Femur (tissue), 1 donor: ENCODE measurements at places on chromosomes 2 and 18.

GRCh38 chr2:127096280-127096679, 10.7 kb downstream of the BIN1 start:
- DNase-seq = peak; percentile 19

- DNase-seq = no peak
These were observed 163.1 kb downstream of the ANTXR1 start for GRCh38 chr2:69175790-69176715.

DNA sequence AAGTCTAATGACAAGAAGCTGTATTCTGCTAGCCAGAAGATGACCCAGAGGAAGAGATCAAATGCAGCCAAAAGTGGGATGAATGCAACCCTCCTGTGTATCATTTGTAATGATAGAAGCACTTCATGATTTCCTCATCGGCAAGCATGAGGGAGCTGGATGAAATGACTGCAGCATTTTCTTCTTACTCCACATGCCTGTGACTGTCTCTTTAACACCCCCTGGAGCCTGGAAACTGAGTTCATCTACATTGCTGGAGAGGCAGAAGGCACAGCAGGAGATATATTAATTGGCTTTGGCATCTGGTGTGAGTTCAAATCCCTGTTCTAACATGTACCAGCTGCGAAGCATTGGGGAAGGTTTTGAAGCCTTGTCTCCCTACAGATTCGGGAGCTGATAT, 37.7 kb downstream of the ID2 start:
- no peak for DNase-seq

GRCh38 chr2:63345285-63345633, 243.0 kb downstream of the WDPCP start:
- no peak for DNase-seq

- no peak for DNase-seq
These were observed 27.8 kb upstream of the KCNF1 start for GRCh38 chr2:10883801-10884478.

GRCh38 chr2:215378045-215378444, 57.8 kb downstream of the FN1 start:
- DNase-seq = no peak

GRCh38 chr18:54924948-54925347, 34.3 kb downstream of the CCDC68 start:
- no peak for DNase-seq

- DNase-seq = no peak
These were observed 155.5 kb downstream of the CD8B2 start for GRCh38 chr2:106642679-106643078.

- DNase-seq = no peak
These were observed 1103.6 kb upstream of the ACVR2A start for GRCh38 chr2:146741260-146741659.

DNA sequence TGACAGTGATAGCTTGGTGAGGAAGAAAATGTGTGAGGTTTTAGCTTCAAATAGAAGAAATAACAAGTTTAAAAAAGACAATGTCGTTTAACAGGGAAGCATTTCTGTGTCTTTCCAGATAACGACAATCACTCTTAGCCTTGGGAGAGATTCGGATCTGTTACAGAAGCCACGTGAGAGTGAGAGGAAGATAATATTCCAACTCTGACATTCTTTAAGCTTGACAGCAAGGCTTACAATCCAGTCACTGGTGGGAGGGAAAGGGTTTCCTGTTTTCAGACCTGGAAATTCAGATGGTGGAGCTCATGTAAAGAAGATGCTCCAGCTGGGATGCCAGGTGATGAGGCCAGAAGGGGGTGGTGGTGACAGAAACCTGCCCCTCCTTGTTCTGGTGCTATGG, 30.8 kb downstream of the FBXO48 start:
- DNase-seq = no peak

GRCh38 chr18:75497576-75498235, 70.2 kb upstream of the SMIM21 start:
- no peak for DNase-seq

- DNase-seq = peak; percentile 74
These were observed 809 bp downstream of the DBI start for GRCh38 chr2:119367472-119368099.

DNA sequence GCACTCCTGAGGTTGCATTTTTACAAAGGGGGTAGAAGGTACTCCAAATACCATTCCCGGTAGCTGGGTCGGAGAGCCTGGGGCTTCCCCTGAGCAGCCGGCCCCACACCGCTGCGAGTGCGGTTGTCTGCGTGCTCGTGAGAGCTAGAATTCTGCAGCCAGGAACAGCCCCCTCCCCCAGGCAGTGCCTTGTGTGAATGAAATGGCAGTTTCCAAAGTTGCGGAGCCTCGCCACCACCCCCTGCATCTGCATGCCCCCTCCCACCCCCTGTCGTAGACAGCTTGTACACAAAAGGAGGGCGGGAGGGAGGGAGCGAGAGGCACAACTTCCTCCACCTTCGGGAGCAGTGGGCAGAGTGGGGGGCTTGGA, 1.1 kb downstream of the MYCN start:
- peak; percentile 41 for DNase-seq

- DNase-seq = no peak
These were observed 40.0 kb downstream of the TTC32 start for GRCh38 chr2:19861813-19862212.

GRCh38 chr18:63152096-63152495, 167.5 kb downstream of the BCL2 start:
- DNase-seq = no peak

- peak; percentile 18 for DNase-seq
These were observed 98.4 kb downstream of the PXDN start for GRCh38 chr2:1645761-1646476.

- DNase-seq = no peak
These were observed 3.3 kb upstream of the GPBAR1 start for GRCh38 chr2:218257390-218257981.

GRCh38 chr2:232333361-232334135, 45.0 kb upstream of the ALPP start:
- DNase-seq = peak; percentile 20

- no peak for DNase-seq
These were observed 117.6 kb upstream of the OTOS start for GRCh38 chr2:240257940-240258580.

GRCh38 chr2:20476950-20477349, 30.1 kb downstream of the RHOB start:
- DNase-seq = no peak

DNA sequence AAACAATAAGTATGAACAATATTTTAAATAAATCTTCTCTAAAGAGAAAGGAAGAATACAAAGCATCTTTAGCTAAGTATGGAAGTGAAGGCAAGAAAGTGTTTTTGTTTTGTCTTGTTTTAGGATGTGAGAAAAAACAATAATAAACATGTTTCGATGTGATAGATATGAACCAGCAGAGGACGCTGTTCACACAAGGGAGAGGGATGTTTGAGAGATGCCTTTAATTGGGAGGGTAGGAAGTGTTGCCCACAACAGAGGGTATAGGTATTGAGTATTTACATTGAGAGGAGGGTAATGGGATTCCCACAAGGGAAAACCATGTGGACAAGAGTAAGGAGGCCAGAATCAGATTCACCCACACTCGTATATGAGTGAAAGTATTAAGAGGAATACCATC, 55.1 kb downstream of the CDH19 start:
- no peak for DNase-seq

DNA sequence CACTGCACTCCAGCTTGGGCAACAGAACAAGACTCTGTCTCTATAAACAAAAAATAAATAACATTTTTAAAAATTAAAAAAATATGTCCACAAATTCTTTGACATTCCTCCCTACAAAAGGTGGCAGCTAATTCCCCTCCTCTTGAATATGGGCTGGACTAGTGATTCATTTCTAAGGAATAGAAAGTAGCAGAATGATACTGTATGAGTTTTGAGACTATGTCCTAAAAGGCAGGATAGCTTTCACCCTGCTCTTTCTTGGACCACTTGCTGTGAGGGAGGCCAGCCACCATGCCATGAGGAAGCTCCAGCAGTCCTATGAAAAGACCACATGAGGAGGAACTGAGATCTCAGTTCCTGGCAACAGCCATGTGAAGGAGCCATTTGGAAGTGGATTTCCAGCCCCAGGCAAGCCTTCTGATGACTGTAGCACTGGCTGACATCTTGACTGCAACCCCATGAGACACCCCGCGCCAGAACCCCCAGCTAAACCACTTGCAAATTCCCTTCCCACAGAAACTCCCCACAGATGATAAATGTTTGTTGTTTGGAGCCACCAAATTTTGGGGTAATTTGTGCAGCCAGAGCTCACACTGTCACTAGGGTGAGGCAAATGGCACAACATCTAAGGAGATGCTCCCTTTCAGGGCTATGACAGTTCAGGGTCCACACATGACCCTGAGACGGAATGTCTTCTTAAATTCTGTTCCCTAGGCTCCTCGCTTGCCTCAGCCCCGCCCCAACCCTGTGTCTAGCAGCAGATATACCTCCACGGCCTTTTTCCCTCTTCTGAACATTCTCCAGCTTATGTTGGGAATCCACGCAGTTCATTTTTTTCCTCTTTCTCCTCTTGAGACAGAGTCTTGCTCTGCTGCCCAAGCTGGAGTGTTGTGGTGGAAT, 17.1 kb upstream of the ATOH8 start:
- DNase-seq = no peak

DNA sequence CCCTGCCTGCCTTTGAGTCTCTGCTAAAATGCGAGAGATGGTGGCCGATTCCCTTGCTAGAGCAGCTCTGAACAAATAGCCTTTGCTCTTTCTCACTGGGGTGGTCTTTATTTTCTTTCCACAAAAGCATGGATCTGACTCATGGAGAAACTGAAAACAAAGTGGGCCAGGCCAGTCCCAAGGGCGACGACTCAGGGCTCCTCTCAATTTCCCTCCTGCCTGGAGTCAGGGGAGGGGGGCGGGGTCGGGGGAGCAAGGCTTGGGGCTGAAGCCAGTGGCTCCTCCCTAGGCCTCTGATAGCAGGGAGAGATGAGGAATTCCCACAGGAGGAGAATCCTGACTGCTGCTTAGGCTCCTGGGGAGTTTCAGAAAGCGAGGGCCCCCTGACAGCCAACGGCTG, 17.1 kb upstream of the IL1R2 start:
- DNase-seq = no peak

DNA sequence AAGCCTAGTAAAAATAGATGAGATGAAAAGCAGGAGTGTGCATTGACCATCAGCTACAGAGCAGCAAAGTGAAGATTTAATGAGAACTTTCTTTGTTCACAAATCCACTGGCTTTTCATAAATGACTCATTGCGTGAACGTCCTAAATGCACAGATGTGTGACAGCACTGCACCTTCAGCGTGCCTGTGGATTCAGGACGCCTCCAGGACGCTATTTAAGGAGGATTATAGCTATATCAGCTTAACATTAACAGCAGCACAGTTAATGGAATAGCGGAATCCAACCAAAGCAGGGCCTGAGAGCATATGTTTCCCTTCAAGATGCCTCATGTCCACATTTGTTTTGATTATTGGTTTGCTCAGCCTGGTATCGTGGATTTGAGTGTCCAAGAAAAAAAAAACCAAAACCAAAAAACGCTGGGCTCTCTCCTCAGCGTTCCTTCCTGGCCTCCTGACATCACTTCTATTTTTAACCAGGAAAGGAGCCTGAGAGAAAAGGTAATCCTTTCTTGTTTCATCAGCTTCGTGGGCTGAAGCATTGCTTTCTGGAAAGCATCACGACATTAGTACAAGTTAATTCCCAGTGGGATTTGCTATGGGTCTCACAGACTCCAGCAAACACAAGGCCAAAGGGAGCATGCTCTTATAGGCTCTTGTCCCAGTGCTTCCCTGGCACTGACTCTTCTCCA, 447.0 kb upstream of the SMIM21 start:
- no peak for DNase-seq

- DNase-seq = no peak
These were observed 42.0 kb downstream of the EPAS1 start for GRCh38 chr2:46339200-46339599.

- DNase-seq = no peak
These were observed 34.9 kb downstream of the CCDC88A start for GRCh38 chr2:55384786-55385185.

GRCh38 chr2:59875836-59876235, 677.6 kb downstream of the BCL11A start:
- no peak for DNase-seq

GRCh38 chr2:127586746-127587295, 51.3 kb downstream of the MYO7B start:
- DNase-seq = no peak

DNA sequence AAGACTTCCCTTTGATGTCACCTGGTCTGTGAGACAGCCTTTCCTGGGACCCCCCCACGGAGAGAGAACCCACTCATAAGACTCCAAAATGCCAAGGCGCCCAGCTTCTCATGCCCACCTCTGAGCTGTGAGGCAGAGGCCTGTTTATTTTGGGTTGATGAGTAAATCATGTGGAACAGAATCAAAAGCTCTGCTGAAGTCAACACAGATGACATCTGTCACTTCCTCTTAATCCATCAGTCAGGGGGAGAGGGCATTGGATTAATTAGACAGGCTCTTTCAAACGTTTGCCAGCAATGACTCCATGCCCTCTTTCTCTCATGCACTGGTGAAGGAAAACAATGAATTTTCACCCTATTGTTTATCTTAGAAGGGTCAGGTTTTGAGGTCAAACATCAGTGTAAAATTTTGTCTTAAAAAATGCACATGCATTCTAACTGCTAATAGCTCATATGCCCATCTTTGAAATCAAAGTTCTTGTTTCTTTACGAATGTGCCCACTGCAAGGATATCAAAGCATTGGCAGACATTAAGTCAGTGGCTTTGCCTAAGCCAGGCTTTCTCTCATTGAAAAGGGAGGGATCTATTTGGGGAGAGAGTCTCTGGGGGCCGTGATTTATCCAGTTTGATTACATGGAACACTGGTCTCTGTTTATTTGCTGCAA, 184.1 kb downstream of the ACKR3 start:
- DNase-seq = no peak

DNA sequence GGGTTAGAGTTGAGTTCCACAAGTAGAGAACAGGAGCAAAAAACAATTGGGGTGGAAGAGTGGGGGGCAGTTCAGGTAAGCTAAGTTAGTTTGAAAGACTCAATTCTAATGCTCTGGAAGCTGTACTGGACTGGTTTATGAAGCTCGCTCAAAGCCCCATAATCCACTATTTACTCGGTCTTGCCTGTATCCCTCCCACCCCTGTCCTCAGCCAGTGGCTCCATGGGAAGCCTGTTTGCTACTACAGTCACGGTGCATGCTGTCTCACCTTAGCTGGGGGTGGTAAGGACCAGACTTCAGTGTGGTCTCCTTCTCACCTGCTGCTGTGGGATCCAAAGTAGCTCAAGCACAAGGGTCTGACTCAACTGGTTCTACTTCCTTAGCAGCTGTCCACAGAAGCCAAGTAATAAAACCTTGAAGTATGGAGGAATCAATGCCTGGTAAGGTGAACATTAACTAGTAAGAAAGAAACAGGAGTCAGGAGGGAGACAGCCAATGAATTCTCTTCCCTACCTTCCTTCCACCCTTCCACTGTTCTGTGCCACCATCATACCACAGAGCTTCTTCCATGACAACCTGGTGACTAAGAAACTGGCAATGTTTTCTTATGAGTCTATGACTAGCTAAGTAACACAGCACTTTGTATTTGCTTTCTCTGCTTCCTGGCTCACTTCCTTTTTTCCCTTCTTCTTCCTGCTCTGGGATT, 230.8 kb downstream of the SRBD1 start:
- no peak for DNase-seq

GRCh38 chr2:188523919-188524318, 232.2 kb downstream of the GULP1 start:
- DNase-seq = no peak

GRCh38 chr18:38932752-38933151, 1367.2 kb upstream of the CELF4 start:
- DNase-seq = no peak

GRCh38 chr2:85804583-85804982, 50.8 kb downstream of the ATOH8 start:
- peak; percentile 19 for DNase-seq
